Endothelial cell of umbilical vein (primary cell): ENCODE measurements at places on chromosomes 7 and 10.

GRCh38 chr10:112375721-112376395, 1.9 kb downstream of the ACSL5 start:
- DNase-seq: peak; percentile 45

DNA sequence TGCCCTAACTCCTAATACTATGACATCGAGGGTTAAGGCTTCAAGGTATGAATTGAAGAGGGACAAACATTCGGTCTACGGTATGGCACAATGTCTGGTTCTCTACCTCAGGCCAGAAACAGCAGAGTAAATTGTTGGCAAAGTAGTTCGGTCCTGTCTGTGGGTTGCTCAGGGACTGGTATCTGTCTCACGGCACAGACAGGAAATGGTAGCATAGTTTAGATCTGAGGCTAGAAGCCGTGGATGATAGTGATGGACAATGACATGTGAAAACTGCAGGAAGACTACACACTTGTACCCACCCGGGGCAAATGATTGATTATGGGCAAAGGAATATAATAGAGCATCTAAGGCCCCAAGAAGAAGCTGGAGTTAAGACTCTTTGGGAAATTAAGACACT, 106.2 kb downstream of the TWIST1 start:
- no peak for DNase-seq

DNA sequence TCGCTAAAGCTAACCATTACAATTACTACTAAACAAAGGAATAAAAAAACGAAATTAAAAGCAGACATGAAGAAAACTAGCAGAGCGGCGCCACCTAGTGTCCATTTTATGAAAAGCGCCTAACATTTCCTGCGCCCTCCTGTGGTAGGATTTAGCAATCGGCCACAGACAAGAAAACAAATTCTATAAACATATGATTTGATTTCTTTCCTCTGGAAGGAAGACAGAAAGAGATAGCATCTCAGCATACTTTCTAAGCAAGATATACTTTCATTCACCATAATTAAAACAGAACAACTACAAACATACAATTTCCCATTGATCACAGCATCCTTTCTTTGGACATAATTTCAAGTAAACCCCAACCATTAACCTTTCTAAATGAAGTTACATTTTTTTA, 337.7 kb upstream of the NPVF start:
- DNase-seq: peak; percentile 88

GRCh38 chr10:71312811-71313789, 6.0 kb upstream of the SLC29A3 start:
- no peak for DNase-seq

- DNase-seq: no peak
These were observed 285.6 kb upstream of the POM121L12 start for GRCh38 chr7:52749880-52750279.

DNA sequence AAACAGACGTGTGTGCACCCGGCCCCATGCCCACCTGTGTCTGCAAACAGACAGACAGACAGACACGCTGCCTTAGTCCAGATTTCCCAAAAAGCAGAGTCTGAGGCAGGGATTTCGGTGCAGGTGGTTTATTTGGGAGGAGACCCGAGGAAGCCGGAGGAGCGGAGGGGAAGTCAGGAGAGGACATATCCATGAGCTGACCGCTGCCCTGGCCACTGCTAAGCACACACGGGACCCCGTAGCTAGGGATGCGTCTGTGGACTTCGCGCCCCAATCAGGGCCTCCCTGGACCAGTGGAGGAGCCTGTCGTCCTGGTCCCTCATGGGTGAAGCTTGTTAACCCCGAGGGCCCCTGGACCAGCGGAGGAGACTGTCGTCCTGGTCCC, 47.6 kb downstream of the FOXL3 start:
- DNase-seq: no peak

GRCh38 chr7:149850716-149851115, 12.5 kb downstream of the ZNF862 start:
- DNase-seq: no peak

- no peak for DNase-seq
These were observed 78.5 kb upstream of the IGFBP3 start for GRCh38 chr7:45999541-45999940.

DNA sequence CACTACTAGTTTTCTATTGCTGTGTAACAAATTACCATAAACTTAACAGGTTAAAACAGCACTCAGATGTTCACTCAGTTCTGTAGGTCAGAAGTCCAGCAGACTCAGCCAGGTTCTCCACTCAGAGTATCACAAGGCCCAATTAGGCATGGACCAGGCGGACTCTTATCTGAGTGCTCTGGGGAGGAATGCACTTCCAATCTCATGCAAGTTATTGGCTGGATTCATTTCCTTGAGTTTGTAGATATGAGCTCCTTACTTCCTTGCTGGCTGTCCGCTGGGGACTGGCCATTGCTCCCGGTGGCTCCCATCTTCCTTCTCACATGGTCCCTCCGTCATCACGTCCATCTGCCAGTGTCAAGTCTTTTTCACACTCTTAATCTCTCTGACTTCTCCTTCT, 137.0 kb upstream of the PRR15 start:
- no peak for DNase-seq

DNA sequence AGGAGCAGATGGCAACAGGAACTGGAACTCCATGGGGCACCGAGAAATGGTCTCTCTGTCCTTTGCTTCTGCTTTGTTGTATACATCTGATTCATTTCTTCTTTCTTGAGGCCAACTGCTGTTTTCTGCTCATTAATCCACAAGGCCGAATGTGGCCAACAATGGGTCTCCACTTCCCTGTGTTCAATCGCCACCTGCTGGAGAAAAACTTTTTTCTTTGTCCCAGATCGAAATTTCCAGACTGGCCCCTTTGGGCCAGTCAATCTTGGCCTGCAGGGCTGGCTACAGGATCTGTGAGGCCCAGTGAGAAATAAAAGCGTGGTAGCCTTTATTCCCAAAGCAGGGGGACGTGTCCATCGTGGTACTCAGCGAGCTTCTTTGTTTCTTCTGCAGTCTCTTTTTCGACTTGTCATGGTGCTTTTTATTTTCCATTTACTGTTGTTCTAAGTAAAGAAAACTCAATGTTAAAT, 58.8 kb downstream of the PARP12 start:
- DNase-seq: peak; percentile 58

GRCh38 chr10:2222631-2223030, 485.3 kb upstream of the ADARB2 start:
- DNase-seq: no peak

GRCh38 chr10:31315453-31315852, 3.6 kb upstream of the ZEB1 start:
- peak; percentile 90 for DNase-seq

DNA sequence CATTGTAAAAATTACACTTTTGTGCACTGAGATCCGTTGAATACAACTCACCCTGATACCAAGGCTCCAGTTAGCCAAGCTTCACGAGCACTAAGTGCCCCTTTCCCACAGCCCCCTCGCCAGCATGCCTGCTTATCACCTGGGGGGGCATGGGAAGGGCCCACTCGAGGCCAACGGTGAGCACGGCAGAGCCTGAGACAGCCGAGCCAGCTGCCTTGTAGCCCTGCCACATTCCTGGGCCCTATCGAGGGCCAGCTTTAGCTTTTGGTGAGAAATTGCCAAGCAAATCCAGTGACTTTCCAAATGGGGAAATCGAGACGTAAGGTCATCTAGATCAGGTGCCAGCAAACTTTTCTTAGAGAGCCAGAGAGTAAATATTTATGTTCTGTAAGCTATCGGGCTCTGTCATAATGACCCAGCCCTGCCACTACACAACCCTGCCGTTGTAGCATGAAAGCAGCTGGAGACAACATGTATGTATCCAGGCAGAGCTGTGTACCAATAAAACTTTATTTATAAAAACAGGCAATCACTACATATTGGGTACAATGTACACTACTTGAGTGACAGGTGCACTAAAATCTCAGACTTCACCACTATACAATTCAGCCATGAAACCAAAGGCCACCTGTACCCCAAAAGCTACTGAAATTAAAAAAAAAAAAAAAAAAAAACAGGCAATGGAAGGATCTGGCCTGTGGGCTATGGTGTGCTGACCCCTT, 83.6 kb downstream of the FAM53B start:
- DNase-seq: no peak

GRCh38 chr10:42988069-42988468, 88.8 kb upstream of the RET start:
- DNase-seq: no peak

- no peak for DNase-seq
These were observed 17.3 kb downstream of the SLC25A13 start for GRCh38 chr7:96304573-96304972.

GRCh38 chr7:1243290-1243963, 10.8 kb downstream of the UNCX start:
- DNase-seq: no peak

DNA sequence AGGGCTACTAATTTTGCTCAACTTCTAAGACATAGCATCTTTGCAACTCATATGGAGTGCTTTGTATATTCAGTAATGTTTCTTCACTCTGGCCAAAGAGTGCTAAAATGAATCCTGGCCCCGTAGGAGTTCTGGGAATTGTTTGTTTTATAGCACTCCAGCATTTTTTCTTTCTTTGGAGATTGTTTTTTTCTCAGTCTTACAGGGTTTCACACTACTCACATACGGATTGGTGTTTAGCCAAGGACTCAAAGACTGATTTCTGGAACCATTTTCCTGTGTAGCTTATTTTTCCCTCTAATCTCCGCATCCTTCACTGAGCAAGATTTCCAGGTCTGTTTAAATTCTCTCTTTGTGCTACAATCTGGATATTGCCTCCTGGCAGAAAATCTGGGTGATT, 6.4 kb downstream of the TAS2R41 start:
- no peak for DNase-seq

- DNase-seq: no peak
These were observed 139.5 kb upstream of the FERD3L start for GRCh38 chr7:19284596-19285300.

GRCh38 chr7:81616951-81617350, 152.9 kb downstream of the HGF start:
- peak; percentile 46 for DNase-seq

GRCh38 chr7:44626620-44627019, 20.2 kb downstream of the OGDH start:
- DNase-seq: no peak

GRCh38 chr7:65812281-65812680, 60.6 kb upstream of the VKORC1L1 start:
- DNase-seq: no peak

- DNase-seq: peak; percentile 89
These were observed 18.3 kb upstream of the HBP1 start for GRCh38 chr7:107150375-107151073.

DNA sequence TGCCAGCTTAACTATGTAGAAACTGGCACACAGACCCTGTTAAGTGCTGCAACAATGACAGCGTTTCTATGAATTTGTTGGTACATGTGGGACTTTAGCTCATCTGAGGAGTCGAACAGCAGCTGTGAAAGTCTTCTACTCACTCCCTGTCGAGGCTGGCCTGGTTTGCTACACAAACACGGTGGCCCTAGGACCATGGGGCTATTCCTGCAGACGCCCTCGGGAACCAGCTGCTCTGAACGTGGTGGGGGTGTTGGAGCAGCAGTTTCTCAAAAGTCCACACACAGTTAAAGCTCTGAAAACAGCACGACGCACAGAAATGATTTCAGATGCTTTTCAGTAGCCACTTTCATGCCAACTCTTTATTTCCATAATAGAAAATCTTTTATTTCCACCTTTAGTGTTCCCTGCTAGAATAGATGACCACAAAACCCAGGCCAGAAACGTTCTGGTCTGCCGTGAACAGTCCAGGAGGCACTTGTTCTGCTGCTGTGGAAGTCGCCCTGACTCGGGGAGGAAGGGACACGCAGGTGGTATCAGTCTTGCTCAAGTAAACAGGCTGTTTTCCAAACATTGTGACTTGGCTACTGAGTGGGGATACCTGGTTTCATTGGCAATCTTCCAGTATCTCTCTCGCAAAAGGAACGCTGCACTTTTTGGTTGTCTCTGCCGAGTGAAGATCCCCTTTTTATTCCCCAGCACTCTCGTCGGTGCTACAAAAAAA, 21.5 kb downstream of the GUSB start:
- DNase-seq: no peak

DNA sequence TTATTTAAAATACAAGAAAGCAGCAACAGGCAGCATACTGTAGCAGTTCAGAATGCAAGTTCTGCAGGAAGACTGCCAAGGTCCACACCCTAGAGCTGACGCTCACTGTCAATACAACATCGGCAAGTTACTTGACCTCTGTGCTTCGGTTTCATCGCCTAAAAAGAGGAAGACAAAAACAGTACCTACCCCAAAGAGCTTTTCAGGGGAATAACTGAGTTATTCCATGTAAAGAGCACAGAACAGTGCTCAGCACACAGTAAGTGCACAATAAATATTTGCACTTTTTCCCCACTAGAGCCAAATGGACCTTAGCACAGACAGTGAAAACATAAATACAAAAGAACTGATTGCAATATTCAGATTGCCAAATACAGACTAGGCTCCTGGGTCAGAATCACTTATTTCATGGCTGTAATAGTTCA, 88.6 kb downstream of the USP6NL start:
- no peak for DNase-seq

GRCh38 chr7:133529861-133530260, 277.0 kb downstream of the EXOC4 start:
- no peak for DNase-seq

DNA sequence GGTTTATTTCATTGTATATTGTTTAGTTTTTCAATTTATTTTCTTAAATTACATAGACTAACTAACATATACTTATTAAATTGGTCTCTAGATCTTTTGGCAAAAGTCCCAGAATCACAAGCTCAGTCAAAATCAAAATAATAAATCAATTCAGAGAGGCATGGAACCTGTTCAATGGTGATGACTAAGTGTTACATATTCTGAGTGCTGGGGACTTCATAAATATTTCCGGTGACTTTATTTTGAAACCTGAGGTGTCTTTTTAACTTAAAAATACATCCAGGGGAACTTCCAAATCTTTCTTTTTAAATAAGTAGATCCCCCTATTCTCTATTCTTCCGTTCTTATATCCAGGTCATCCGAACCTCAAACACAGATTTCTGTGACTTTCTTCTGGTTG, 89.6 kb upstream of the ZNF804B start:
- DNase-seq: peak; percentile 66

- DNase-seq: peak; percentile 52
These were observed at the start of gene ABCB1 for GRCh38 chr7:87600130-87601124. Gene ABCB1 (minus strand): TSS chr7:87600884. CDS start chr7:87600184, 700 bp downstream.

- DNase-seq: no peak
These were observed 18.8 kb downstream of the CHST15 start for GRCh38 chr10:124074501-124075109.

- no peak for DNase-seq
These were observed 4.2 kb upstream of the OPN4 start for GRCh38 chr10:86650151-86650550.

DNA sequence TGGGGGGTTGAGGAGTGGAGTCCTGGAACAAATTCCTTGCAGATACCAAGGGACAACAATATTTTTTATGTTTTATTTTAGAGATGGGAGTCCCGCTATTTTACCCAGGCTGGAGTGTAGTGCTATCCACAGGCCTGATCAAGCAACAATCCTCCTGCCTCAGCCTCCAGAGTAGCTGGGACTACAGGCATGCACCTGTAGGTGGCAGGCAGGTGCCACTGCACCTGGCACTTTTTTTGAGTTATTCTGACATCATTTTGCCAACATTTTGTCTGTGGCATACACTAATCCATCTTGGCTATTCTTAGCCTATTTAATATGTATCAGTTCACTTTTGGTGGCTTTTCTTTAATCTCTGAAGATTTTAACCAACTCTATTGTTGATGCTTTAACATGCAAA, 317.8 kb upstream of the MTPN start:
- no peak for DNase-seq
